Left lung (tissue), 14 donors: ENCODE measurements at places on chromosomes 5 and 9.

- no peak for DNase-seq
These were observed 66.8 kb upstream of the ABL1 start for GRCh38 chr9:130768265-130768664.

DNA sequence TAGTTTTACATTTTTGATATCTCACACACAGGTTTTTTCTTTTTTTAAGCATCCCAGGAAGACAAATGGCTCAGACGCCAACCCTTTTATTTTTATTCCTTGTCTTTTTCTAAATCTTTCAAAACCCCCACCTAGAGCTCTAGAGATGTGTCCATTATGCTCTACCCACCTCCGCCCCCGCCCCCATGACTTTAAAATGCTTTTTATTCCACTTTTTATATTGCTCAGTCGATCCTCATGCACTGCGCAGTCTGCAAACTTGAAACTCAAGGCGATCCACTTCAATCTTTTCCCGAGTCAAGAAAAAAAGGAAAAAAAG, 411 bp upstream of the MAT2B start:
- no peak for DNase-seq

DNA sequence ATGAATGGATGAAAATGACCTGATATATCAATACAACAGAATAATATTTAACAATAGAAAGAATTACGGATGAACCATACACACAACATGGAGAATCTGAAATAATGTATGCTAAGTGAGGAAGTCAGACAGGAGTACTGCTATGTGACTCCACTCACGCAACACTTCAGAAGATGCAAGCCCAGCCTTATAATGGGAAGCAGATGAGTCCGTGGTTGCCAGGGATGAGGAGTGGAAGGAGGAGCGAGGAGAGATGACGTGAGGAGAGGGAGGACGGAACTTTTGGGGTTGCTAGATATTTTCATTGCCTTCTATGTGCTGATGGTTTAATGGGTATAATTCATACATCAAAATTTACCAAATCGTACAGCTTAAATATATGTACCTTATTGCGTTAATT, 55.4 kb upstream of the ERCC6L2 start:
- DNase-seq: no peak

DNA sequence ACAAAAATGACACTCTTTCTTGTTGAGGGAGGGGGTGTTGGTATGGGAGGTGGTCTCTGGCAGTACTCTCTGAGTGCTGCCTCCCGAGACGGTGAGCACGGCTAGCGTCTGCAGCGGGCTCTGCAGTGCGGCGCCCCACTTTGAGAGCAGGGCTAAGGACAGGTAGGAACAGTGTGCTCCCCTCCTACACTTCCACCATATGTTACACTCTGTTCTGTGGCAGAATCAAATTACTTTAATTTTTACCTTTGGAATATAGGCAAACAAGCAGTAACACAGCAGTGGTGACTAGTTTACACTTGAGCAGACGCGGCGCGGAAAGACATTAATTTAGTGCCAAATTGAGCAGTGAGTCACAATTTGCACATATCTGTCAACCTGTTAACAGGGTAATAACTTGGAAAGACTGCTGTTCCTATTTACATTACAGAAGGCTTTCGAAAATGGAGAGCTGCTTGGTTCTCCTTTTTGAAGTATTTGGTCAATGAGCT, 136.3 kb downstream of the MED27 start:
- DNase-seq: no peak

DNA sequence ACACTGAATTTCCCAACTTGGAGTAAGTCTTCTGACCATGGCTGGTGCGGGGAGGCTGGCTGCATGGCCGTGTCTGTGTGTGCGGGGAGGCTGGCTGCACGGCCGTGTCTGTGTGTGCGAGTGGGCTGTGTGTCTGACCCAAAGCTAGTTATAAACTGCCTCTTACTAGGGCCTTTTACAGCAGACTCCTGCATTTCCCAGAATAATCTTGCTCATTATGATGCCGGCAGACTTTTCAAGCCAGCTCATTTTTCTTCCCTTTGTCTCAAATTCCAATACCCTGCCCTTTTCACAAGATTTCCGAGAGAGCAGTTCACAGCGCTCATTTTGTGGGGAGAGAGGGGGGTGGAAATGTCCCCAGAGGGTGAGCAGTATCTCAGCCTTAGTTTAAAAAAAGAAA, 470.7 kb upstream of the BRINP1 start:
- DNase-seq: no peak

GRCh38 chr5:65062469-65063083, 293.8 kb downstream of the CWC27 start:
- DNase-seq: no peak

DNA sequence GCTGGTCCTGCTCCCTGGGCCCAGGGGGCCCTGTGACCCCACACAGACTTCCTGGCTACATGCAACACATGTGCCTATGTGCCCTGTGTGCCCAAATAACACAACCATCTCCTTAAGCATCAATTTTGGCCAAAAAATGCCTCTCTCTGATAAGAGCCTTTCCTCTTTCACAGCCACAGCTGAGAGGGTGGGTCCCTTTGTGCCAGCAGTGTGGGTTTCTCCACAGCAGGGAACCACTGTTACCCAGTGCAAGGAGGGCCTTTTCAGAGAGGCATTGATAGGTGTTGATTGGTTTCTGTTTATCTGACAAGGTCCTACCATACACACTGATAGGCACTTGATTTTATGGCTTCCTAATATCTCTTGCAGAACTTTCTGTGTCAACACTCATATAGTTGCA, 42.7 kb downstream of the SYK start:
- no peak for DNase-seq

GRCh38 chr5:178555771-178556211, 34.4 kb downstream of the COL23A1 start:
- no peak for DNase-seq

DNA sequence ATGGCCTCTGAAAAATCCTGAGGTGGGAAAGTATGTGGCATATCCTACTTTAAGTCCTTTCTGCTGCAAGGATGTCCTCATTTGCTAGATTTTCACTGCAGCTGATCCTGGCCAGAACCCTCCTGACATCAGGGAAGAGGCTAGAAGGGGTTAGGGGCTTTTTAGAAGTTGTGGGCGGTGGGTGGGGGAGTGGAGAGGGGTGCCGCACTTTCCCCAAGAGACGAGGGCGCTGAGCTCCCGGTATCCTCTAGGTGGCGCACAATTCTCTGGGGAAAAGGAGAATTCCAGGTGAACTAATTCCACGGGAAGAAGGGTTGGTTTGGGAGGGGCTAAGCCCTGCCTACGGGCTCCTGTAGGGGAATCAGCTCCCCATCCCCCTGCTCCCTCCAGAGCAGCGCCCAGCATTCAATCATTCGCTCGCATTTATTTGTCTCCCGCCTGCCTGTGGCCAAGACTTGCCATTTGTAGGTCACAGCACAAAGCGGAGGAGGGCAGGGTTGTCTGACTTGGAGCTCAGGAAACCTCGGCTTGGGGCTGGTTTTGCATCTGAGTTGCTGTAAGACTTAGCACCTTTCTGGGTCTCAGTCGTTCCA, 42.9 kb upstream of the HAND1 start:
- no peak for DNase-seq

DNA sequence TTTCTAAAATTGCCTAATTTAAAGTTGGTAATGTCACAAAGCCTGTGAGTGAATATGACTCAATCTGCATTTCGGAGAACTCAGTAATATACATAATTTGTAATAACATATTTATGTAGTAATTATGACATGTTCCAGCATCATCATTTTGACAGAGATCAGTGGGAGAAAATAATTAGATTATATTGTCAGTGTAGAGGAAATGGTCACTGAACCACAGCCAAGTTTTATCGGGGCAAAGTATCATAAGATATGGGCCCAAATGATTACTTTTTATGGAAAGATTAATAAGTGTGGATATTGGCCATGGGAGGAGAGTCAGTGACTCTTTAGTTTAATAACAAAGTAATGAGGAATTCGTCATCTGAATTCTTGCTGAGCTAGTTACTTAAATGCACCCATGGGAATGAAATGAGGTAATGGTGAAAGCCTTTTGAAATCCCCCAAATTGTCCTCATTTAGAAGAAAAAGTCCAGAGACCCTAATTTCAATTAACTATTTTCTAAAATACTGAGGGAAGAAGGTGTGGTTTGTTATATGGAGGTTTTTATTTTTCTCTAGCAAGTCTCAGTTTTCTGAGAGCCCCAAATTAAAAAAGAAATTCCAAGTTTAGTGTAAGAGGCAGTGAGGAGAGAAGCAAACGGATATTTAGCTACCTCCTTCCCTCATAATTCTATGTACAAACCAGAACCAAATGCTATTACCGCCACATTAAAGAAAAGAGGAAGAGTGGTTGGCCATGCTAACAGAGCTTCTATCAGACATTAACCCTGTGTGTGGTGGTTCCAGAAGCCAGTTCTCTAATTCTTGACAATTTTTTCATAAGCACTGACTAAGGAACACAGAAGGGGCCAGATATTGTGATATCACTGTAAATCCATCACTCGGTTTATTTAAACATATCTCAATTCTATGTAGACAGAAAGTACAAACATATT, 37.7 kb upstream of the MRPS30 start:
- no peak for DNase-seq

- no peak for DNase-seq
These were observed 67.8 kb downstream of the RASGEF1C start for GRCh38 chr5:180141068-180141660.

- no peak for DNase-seq
These were observed 109.7 kb downstream of the MLLT3 start for GRCh38 chr9:20512636-20513035.

DNA sequence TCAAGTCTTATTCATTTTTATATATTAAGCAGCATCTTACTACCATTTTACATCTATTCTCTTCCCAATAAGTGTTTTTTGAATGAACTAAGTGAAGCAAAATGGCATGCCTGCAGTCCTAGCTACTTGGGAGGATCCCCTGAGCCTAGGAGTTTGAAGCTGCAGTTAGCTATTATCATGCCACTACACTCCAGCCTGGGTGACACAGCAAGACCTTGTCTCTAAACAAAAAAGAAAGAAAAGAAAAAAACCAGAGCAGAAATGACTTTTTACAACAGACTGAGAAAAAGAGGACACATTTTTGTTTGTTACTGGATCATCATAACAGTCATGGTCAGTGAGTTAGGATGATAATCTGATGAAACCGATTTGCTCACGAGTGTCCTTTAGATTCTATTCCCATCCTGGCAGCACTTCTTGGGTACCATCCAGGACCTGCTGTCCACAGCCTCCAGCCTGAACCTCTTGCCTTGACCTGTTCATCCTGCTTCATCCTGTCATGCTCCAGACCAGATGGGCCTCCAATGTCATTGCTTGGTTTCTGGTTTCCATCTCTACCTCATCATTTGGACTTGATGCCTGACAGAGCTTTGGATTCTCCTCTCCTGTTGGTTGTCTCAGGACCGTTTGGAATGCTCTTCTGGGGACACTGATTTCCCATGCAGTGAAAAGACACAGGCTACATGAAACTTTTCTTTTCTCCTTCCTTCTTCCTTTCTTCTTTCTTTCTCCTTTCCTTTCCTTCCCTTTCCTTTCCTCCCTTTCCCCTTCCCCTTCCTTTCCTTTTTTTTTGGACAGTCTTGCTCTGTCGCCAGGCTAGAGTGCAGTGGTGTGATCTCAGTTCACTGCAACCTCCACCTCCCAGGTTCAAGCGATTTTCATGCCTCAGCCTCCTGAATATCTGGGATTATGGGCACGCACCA, 50.1 kb upstream of the GLRX start:
- no peak for DNase-seq

- no peak for DNase-seq
These were observed 102.4 kb downstream of the UBE2R2 start for GRCh38 chr9:33919276-33919897.

DNA sequence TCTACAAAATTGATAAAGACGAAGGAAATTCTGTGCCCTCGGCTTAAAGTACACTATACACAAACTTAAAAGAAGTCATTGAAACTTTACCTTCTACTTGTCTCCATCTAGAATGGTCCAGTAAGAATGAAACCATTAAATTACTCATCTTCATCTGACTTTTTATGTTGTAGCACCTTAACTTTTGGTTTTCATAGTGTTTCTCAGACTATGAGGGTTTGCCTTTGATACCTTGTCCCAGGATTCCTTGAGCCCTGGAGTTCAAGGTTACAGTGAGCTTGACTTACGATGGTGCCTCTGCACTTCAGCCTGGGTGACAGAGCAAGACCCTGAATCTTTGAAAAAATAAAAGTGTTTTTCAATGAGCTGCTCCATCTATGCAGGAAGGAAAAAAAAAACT, 132.2 kb downstream of the CDC42SE2 start:
- no peak for DNase-seq

DNA sequence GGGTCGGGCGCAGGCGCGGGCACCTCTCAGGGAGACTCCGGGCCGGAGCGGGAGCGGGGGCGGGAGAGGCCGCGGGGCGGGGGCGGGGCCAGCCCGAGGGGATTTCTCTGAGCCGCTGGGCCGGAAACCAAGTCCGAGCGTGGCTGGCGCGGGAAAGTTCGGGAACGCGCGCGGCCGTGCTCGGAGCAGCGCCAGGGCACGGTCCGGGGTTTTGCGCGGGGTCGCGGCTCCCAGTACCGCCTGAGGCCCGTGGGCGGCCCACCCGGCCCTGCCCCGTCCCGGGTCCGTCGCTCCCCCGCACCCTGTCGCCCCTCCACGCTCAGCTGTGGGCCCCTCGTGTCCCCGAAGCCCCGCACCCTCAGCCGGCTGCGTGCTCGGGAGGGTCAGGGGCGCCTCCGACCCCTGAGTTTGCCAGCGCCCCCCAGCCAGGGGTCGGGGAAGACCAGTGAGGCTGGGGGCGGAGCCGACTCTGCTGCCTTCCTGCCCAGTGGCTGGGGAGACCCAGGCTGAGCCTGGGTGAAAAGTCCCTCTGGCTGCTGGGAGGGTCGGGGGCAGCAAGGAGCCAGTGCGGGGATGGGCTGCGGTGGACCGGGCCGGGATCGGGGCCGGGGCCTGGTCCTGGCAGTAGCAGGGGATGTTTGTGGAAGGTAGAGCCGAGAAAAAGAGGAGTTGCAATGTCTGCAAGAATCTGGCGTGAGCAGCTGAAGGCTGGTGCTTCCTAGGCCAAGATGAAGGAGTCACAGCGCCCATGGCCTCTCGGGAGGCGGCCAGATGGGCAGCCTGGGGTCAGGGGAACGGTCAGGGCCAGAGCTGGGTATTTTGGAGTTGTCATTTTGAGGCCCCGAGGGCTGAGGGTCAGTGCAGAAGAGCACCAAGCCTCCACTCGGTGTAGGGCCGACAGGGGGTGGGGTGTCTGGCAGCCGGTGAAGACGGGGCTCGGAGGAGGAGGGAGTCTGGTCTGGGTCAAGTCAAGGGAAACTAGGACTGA, 588 bp downstream of the TRAF2 start:
- DNase-seq: no peak

- no peak for DNase-seq
These were observed 1117.2 kb upstream of the DMAC1 start for GRCh38 chr9:8916771-8917170.
